ENCODE measurements at places on chromosomes 2 and 18.

- no peak for DNase-seq
Measured at GRCh38 chr18:23716516-23716915, 27.3 kb downstream of the LAMA3 start.

GRCh38 chr2:159549234-159549633, 67.1 kb downstream of the BAZ2B start:
- DNase-seq: no peak

- DNase-seq: no peak
Measured at GRCh38 chr18:7079231-7079630, 38.4 kb downstream of the LAMA1 start.

DNA sequence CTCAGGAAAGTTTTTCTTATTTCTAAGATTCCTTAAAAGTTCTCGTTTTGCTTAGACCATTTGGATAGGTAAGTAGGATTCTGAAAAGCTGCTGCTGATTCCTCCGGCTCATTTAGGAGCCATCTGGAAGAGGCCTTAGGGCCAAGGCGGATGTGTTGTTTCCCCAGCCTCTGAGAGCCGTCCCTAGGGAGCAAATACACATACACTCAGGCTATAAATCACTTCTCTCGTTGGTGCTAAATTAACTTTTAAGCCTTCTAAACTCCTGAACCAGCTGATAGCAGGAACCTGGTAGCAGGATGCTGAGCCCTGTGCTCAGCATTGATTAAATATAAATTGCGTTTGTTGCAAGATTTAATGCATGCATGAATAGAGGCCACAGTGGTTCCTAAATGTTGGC, 109.8 kb downstream of the ADCYAP1 start:
- peak; percentile 8 for DNase-seq

DNA sequence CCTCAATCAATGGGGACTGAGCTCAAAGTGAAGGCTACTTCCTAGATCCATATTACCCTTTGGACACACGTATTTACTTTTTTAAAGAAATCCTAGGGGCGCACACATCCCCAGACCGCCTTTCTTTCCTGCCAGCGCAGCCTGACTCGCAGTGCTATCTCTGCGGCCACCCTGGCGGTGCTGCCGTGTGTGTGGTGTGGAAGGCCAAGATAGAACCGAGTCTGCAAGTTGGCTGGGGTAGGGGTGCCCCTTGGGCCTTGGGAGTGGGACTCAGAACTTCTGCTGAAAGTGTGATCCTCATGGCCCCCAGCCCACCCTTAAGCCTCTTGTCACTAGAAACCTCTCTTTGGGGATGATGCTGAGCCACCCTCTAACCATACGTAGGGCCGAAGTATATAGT, 143.7 kb downstream of the KLHL29 start:
- no peak for DNase-seq

DNA sequence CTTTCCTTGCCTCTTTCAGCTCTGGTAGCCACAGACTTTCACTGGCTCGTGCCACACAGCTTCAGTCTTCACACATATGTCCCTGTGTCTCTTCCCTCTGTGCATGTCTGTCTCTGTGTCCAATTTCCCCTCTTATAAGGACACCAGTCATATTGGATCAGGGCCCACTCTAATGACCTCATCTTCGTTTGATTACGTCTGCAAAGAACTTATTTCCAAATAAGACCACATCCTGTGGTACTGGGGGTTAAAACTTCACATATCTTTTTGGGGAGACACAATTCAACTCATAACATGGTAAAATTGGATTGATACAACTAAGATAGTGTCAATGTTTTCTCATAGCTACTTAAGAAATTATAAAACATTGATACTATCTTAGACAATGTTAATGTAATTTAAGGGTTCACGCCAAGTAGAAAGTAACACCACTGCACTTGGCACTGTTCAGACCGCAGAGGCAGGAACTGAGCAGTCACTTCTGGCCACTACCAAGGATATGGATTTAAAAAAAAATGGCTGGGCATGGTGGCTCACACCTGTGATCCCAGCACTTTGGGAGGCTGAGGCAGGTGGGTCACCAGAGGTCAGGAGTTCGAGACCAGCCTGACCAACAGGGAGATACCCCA, 119.6 kb upstream of the EPAS1 start:
- no peak for DNase-seq

DNA sequence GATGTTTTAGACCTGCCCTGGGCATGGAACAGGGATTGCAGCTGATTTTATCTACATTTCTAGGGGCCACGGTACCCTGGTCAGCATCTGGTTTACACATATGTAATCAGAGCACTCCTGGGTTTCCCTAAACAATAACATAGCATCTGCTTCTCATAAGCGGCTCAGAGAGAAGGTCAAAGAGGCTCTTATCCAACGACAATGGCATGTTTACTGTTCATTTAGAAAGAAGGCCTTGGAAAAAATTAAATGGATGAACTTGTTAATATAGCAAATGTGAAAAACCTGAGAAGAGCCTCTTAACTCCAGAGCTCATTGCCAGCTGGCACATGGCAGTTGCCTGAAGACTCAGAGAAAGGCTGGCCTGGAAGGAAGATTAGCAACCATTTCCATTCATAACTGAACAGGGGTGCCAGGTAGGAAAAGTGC, 202.8 kb upstream of the THUMPD2 start:
- no peak for DNase-seq

DNA sequence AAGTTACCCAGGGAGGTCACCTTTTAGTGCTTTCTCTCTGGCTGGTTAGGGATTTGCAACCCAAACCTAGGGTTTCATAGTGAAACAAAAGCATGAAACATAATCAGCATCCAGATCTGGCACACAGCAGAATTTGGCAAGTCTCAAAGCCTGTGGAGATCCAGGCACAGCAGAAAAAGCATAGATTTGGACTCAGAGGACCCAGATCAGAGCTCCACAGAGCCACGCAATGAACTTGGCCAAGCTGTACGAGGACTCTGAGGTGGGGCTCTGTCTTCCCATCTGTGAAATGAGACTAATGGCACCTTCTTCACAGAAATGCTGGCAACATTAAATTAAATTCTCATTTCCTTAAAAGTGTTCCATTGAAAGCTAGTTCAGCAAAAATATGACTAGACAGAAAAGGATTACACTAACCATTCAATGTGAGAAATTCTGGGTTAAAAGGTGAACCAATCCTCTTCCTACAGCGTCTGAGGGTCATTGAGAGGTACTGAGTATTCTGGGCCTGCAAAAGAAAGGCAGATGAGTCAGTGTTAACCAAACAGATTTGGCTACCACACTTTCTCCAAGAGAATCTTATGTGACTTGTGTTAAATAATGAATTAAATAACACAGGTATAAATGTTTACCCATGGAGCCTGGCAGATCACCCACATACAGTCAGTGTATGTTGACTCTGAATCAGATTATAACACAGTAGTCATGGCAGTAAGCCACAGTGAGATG, 266.3 kb downstream of the MREG start:
- DNase-seq: no peak

DNA sequence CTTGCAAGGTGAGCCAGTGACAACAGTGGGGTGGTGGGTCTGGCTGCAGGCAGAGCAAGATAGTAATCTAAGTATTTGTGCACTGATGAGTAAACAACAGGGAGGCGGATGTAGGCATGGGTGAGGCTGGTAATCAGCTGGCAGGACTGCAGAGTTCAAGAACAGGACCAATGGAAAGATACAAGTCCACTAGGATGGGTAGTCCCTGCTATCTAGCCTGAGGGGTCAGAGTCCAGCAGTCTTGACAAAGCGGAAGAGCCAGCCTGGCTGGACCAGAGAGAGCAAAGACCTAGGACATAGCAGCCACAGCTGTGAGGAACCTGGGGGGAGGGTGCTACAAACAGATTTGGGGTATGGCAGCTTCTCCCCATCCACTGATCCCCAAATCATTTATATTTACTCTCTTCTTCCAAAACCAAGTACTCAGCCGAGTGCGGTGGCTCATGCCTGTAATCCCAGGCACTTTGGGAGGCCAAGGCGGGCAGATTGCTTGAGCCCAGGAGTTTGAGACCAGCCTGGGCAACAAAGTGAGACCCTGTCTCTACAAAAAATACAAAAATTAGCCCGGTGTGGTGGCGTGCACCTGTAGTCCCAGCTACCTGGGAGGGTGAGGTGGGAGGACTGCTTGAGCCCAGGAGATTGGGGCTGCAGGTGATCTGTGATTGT, 25.9 kb downstream of the VIL1 start:
- DNase-seq: no peak

GRCh38 chr18:27808683-27809082, 368.2 kb downstream of the CDH2 start:
- DNase-seq: no peak

DNA sequence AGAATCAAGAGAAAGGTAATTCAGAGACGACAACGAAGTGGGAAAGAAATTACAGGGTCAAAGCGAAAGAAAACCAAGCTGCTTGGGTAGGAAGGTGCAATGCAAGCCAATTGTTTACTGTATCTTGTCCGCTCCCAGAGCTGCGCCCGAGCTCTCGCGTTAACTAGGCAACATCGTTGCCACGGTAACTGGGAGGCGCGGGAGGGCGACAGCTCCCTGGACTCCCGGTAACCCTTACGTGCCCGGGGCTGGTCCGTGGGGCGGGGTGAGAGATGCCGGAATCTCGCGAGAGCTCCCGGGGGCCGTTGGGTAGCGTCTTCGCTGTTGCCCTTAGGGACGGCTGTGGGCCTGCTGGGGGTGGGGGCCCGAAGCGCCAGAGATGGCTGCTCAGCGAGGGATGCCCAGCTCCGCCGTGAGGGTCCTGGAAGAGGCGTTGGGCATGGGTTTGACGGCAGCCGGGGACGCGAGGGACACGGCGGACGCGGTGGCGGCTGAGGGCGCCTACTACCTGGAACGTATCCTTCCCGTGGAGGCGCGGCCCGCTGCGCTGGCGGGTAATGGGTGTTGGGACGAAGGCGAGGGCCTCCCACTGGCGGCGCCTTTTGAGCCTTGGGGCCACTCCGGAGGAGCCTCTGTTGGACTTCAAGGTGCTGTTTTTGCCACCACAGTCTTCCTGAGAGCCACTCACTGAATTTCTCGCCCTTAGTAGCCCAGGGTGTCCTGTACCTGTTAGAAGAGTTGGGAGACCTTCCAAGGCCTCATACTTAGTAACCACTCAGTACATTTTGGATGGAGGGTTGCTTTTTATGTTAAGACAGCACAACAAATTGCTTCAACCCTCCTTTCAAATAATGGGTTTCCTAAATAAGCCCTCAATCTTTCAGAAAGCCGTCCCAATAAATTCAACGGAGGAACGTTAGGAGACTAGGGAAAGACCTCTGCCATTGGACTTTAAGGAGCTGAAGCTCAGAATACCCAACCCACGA, at the start of gene SPAG16:
Gene SPAG16 (plus strand): TSS at position 360 of the 986 bp plus-strand sequence.
- peak; percentile 98 for DNase-seq

- DNase-seq: peak; percentile 59
Measured at GRCh38 chr2:197803033-197803444, 1.4 kb upstream of the PLCL1 start.

GRCh38 chr18:4455113-4455811, at the start of gene DLGAP1:
Gene DLGAP1 (minus strand): TSS chr18:4455307.
- peak; percentile 39 for DNase-seq

GRCh38 chr2:20972792-20973565, 70.9 kb downstream of the APOB start:
- DNase-seq: no peak

GRCh38 chr18:32980896-32981295, 208.1 kb upstream of the KLHL14 start:
- DNase-seq: no peak

- no peak for DNase-seq
Measured at GRCh38 chr2:231413456-231413855, 17.9 kb downstream of the B3GNT7 start.

GRCh38 chr2:191446910-191447309, 201.7 kb downstream of the MYO1B start:
- no peak for DNase-seq

DNA sequence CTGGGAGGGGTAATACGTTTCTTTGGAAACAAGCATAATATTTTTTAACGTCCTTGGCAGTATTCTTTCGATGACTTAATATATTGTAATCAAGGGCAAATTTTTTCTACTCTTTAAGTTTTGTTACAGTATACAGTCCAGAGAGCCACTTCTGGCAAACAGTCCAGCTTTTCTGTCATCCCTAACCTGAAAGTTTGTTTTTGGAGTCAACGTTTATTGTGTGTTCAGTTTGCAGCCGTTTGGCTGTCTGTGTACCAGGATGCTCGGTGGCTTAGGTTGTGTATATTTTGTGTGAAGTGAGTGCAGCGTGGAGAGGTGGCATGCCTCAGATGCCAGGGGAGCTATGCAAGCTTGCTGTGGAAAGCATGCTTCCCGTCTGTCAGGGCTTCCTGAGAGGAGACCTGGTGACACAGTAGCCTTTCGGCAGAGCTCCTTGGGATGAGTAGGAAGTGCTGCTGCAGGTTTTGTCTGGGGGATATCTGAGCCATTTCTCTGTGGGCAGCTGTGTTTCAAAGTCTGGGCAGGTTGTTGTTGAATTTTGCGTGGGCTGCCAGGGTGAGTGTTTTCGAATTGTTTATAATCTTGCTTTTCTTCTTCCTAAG, 14.7 kb downstream of the MAP3K20 start:
- no peak for DNase-seq

GRCh38 chr18:78862395-78862794, 117.2 kb upstream of the SALL3 start:
- no peak for DNase-seq

DNA sequence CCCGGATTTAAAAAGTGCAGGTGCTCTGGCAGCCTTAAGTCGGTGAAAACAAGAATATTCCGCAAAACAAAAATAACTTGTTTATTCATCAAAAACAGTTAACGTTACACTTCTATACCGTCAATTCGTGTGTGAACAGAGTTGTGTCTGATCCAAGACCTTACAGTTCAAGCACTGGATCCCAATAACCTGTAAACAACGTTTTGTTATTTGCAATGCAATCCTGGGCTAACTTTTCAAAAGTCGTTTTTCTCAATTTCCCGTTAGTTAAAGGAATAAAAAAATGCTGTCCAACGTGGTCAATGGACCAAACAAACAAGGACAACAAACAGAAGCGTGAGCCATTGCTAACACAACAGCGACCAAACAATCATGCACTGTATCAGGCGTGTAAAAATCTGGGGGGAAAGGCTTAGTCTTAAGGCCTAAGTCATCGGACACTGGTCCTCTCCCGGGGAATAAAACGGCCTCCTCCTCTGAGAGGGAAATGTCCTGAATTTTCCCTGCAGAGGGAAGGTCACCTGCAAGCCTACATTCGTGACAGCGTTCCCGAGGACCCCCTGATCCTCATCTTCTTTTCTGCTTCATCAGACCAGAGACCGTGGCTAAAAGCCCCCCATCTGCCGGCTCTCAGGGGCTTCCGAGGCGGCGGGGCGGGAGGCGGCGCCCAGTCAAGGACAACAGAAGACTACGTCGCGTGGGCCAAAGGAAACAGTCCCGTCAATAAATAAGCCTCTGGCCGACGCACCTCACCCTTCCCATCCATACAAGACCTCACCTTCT, 490 bp downstream of the NDUFS1 start:
- DNase-seq: peak; percentile 24

- no peak for DNase-seq
Measured at GRCh38 chr2:207143215-207144172, 22.3 kb downstream of the KLF7 start.

GRCh38 chr2:47094511-47095142, 60.5 kb downstream of the STPG4 start:
- DNase-seq: no peak

DNA sequence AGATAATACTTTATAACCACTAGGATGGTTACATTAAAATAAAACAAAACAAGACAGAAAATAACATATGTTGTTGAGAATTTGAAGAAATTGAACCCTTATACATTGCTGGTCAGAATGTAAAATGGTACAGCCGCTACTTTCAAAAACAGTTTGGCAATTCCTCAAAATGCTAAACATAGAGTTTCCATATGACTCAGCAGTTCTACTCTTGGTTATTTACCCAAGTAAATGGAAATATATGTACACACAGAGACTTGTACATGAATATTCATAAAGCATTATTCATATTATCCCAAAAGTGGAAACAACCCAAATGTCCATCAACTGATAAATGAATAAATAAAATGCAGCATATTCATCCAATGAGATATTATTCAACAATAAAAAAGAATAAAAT, 92.5 kb upstream of the LRATD1 start:
- DNase-seq: no peak
